Stimulated activated CD4-positive, alpha-beta T cell treated with anti-CD3 and anti-CD28 coated beads, Interleukin-4, amount 100 ng/mL, for 24 hours (primary cell): ENCODE measurements at places on chromosomes 16 and 17.

DNA sequence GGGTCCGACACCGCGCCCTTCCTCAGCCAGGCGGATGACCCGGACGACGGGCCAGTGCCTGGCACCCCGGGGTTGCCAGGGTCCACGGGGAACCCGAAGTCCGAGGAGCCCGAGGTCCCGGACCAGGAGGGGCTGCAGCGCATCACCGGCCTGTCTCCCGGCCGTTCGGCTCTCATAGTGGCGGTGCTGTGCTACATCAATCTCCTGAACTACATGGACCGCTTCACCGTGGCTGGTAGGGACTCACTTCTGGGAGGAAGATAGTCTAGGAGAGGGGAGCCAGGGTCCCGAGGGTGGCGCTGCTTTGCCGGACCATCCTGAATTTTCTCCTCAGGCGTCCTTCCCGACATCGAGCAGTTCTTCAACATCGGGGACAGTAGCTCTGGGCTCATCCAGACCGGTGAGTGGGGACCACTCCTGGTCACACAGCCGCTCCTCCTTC, 601 bp downstream of the SPNS1 start:
- no peak for DNase-seq

DNA sequence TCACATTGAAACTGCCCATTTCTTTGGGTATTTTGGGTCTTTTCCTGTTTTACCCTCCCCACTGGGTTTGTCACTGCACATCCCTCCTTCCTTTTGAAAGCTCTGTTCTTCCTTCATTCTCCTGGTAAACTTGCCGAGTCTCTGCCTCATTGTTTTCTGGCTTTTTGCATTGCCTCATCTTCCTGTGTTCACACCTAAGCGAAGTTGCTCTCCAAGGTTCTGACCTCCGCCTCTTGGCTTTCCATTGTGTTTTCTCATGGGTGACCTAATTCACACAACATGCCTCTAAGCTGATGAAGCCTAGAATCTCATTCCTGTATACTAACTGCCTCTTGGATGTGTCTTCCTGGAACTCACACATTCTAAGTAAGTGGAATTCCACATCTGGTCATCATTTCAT, 1096.1 kb upstream of the EEF2KMT start:
- no peak for DNase-seq

DNA sequence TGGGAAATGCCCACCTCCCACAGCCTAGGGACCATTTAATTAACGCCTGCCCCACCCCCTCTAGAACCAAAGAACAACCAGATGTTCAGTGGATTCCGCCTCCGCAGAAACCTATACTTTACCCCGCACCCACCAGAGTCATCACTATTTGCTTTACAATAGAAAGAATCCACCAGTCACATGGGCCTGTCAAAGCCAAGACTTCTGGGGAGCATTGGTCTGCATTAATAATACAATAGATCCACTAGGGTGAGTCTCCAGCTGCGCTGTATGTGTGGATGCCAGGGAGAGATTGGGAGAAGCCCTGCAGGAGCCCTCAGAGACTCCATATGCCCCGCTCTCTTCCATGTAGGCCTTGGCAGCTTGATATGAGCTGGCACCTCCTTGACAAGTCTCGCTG, 31.3 kb downstream of the CLEC19A start:
- DNase-seq = no peak

DNA sequence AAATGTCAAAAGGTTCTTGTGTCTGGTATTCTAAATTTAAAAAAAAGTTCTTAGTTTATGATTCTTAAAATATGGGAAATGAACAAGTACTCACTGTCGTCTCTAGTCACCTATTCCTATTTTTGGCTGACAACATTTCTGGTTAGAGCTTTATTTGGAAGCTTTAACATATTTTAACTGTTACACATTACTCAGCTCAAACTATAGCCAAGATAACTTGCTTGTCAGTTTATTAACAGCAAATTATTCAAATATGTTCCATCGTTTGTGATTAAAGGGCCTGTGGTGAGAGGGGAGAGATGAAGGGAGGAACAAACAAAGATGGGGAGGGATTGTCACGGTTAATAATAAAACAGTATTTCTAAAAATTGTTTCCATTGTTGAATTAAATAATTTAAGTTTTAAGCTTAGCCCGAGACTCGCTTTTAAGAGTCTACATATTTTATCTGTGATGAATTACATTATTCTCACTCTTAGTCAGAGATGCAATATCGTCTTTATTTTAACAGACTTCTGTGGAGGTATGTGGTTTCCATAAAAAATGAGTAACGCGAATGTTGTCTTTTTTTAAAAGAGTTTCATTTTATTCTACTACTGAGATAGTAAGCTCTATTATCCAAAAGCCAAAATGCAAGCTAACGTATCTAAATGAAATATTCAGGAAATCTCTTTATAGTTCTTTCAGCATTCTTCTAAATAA, 321.9 kb upstream of the PMFBP1 start:
- no peak for DNase-seq

DNA sequence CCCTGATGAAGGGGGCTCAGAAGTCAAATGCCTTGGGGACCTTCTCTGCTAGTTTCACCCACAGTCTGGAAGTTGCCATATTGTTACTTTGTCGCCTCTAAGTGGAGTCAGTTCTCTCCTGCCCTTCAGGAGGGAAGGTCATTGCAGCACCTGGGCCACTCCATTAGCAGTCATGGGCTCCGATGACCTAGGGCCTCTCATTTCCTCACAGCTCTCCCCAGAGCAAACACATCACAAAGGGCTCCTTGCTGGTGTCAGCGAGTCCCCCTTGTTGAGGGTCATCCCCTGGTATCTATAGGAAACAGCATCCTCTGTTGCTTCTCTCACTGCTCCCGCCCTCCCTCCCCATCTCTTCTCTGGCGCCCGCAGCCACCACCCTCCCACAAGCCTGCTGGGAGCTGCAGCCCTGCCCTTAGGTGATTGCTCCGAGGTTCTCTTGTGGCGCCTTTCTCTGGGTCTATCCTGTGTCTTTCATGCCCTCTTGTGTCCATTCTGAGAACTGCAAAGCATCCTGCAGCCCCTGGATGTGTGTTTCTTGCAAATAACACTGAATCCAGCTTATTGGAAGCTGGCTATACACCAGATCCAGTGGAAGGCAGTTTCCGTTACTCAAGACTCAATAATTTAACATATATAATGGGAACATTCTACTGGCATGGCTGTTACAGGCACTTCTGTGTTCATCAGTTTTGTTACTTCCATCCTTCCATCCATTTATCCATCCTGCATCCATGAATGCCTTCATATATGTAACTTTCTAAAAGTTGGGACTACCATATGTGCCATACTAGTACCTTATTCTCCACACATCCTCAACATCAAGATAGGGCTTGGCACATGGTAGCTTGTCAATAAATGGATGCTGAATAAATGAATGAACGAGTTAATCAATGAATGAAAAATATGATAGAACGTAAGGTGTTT, 21.2 kb downstream of the PDILT start:
- DNase-seq = peak; percentile 55
